ENCODE measurements at places on chromosomes 2 and 18.

- peak; percentile 24 for DNase-seq
Measured at GRCh38 chr18:45839414-45840395, 14.2 kb downstream of the SIGLEC15 start.

DNA sequence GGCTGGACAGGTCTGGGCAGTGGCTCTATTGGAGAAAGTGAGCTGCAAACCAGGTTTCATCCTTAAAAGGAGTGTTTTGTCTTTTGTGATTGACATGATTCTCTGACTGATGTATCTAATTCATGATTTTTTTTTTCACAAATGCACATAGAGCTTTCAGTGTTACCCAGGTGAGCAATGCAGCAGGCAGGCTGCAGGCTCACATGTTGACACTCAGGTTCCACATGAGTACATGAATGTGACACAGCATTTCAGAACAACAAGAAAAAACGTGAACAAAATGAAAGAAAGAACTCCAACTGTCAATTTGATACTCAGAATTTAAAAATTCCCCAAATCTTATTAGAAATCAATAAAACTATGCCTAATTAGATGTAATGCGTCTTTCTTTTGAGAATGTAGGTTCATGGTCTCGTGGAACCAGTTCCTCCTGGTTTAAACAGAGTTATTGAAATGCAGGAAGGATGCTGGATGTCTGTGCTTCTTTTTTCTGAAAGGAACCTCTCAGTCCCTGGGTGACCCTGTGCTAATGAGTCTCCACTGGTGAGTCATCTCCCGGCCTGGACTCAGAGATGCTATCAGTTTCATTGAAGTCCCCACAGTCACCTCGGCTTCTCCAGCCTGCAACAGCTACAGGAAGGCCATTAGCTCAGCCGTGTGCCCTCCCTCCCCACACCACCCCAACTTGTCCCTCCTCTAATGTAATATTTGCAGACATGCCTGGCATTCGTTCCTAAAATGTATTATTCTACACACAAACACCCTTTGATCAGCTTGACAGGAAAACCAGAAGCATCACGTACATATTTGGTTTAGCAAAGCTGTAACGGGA lies 430.4 kb downstream of the LPIN1 start:
- no peak for DNase-seq

DNA sequence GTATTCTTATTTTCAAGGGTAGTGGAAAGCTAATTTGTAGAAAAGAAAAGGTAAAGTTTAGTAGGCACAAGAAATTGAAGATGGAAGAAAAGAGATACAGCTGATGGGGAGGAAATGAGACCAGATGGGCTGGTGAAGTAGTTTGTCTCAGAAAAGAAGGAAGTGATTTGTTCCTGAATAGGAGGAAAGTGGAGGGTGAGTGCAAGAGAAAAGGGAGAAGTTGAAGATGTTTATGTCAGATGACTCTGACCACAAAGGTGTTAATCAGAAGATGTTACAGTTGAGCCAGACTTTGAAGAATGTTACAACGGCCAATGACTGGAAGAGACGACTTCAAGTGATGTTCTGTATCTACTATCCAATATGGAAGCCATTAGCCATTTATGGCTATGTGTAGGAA lies 21.2 kb downstream of the ZSCAN30 start:
- DNase-seq: no peak

DNA sequence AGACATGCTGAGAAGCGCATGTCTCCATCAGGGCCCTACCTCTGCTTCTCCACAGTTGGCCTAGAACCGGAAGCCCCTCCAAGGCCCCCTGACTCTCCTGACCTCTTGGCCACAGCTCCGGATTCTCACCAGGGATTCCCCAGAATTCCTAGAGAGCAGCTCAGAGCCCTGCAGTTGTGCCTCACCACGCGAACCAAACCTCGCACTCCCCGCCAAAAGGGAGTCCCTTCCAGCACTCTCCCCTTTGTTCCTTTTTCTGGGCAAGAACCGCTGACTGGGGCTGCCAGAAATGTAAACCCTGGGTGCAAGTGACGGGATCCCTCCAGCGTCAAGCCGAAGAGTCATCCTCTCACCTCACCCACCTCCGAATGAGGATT lies 36.7 kb downstream of the AFF3 start:
- no peak for DNase-seq

All from NCI-H526 treated with DMSO at 0.1 percent for 48 hours (cell line).